Spinal cord (tissue), 10 donors: ENCODE measurements at places on chromosomes 1 and 21. TPM values are rescaled to one million over a fixed set of nuclear protein-coding genes. Genes with fewer than 3 reads are reported as not detected.

CRYAA gene
- polyA plus RNA-seq, result not detected

TRPM2 gene
- 17.8 TPM for polyA plus RNA-seq

RAB3B gene
- polyA plus RNA-seq, result 29.7 TPM

SIM2 gene
- 2.9 TPM for polyA plus RNA-seq

PDZK1 gene
- polyA plus RNA-seq, result 2.9 TPM

EFNA3 gene
- 50.6 TPM for polyA plus RNA-seq

NPL gene
- polyA plus RNA-seq, result 17.3 TPM

RWDD3 gene
- 30.0 TPM for polyA plus RNA-seq

ROR1 gene
- polyA plus RNA-seq, result 4.1 TPM

BACE2 gene
- polyA plus RNA-seq, result 9.2 TPM

CD1E gene
- polyA plus RNA-seq, result not detected

ANGPTL3 gene
- polyA plus RNA-seq, result 0.18 TPM

PPP1R12B gene
- 33.2 TPM for polyA plus RNA-seq

IGSF3 gene
- polyA plus RNA-seq, result 46.6 TPM

LPGAT1 gene
- 25.6 TPM for polyA plus RNA-seq

UBE2U gene
- not detected for polyA plus RNA-seq

SPATA21 gene
- 0.59 TPM for polyA plus RNA-seq

S100A2 gene
- polyA plus RNA-seq, result 0.81 TPM

NTMT2 gene
- polyA plus RNA-seq, result 0.25 TPM

GPR25 gene
- polyA plus RNA-seq, result 0.63 TPM

HSD11B1 gene
- polyA plus RNA-seq, result 0.38 TPM

TMCC2 gene
- polyA plus RNA-seq, result 77.4 TPM

PALMD gene
- 15.3 TPM for polyA plus RNA-seq

SMIM1 gene
- 3.7 TPM for polyA plus RNA-seq

KRTAP19-3 gene
- not detected for polyA plus RNA-seq

RORC gene
- polyA plus RNA-seq, result 0.15 TPM

HRNR gene
- polyA plus RNA-seq, result 0.59 TPM

CHD1L gene
- 31.9 TPM for polyA plus RNA-seq

MARK1 gene
- polyA plus RNA-seq, result 31.2 TPM

FCGR3B gene
- 0.53 TPM for polyA plus RNA-seq

UTS2 gene
- 21.2 TPM for polyA plus RNA-seq

MFAP2 gene
- polyA plus RNA-seq, result 107 TPM

RPS6KA1 gene
- polyA plus RNA-seq, result 16.4 TPM

OPTC gene
- polyA plus RNA-seq, result not detected

PLEKHN1 gene
- polyA plus RNA-seq, result not detected

APCS gene
- polyA plus RNA-seq, result not detected

CCDC190 gene
- not detected for polyA plus RNA-seq

TNFAIP8L2 gene
- polyA plus RNA-seq, result 3.9 TPM

RAD54L gene
- 8.3 TPM for polyA plus RNA-seq

OR2L5 gene
- polyA plus RNA-seq, result not detected

VHLL gene
- 0.32 TPM for polyA plus RNA-seq

PROK1 gene
- 1.0 TPM for polyA plus RNA-seq

TSACC gene
- polyA plus RNA-seq, result 1.7 TPM

SMIM34 gene
- polyA plus RNA-seq, result 0.92 TPM

GPR3 gene
- 3.6 TPM for polyA plus RNA-seq

UTP25 gene
- polyA plus RNA-seq, result 7.2 TPM

SV2A gene
- 155 TPM for polyA plus RNA-seq

TRIM63 gene
- not detected for polyA plus RNA-seq

ANKRD65 gene
- polyA plus RNA-seq, result 10.8 TPM

DCDC2B gene
- 2.6 TPM for polyA plus RNA-seq

ITPKB gene
- 28.0 TPM for polyA plus RNA-seq

KRTAP25-1 gene
- not detected for polyA plus RNA-seq

NT5C1A gene
- 1.5 TPM for polyA plus RNA-seq

SH2D1B gene
- not detected for polyA plus RNA-seq
